ENCODE measurements at places on chromosomes 7 and 10.

DNA sequence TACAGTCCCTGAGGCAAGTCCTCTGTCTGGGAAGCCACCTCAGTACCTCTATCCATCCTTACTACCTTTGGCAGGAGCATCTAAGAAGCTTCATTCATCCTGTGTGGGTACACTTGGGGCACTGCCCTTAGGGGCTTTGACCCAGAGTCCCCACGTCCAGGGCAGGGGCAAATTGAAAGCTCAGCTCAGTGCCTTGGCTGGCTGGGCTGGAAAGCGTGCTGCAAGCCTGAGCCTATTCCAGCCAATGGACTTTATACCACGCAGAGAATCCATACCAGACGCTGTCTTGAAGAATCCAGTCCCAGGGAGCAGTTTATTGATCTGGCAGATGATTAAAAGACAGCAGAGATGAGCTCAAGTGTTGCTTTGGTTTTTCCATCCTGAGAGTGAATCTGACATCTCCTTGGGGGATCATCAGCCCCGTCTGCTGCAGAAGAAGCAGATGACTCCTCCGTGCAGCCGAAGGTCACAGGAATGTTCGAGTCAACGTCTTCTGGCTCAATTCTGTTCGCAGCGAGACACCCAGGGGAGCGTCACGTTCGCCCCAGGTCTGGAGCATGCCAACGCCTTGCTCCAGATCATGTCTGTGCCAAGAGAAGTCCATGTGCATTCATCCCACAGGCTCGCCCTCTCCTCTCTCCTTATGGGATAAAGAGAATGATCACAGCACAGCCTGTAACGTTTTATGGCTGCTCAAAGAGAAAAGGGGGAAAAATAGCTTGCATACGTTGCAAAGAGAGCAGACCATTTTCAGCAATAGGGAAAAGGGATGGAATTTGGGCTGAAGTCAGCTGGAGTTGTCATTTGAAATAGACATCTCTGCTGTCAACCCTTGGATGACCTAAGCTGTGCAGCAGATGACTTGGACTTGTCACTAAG lies 35.8 kb upstream of the LYZL1 start:
- no peak for DNase-seq

DNA sequence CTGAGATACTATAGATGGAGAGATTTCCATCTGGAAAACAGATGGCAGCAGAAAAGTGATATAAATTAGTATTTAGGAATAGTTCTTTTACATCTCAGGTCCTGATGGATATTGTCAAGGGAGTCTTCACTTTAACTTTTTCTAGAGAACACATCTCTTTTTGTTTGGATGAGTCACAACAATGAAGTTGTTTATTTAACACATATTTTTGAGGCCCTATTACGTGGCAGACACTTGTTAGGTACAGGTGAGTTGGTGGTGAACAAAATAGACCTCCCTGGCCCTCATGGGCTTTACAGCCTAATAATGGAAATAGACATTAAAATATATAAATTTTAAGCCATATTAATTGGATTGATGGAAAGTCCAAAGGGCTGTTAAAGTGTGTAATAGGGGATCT lies 168.3 kb downstream of the VTI1A start:
- DNase-seq, result no peak

GRCh38 chr7:64999165-65000004 lies 7.1 kb downstream of the ERV3-1 start:
- no peak for DNase-seq

DNA sequence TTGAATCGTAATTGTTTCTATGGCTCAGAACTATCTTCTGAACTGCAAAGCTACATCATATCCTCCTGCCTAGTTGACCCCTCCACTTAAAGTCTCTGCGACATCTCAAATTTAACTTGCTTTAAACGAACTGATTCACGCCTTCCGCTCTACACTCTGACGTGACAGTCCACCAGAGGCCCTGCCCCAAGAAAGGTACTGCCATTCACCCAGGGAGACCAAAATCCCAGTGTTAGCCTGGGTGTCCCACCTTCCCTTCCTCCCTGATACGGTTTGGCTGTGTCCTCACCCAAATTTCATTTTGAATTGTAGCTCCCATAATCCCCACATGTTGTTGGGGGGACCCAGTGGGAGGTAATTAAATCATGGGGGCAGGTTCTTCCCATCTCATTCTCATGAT lies 90.8 kb downstream of the CPXM2 start:
- DNase-seq, result no peak

GRCh38 chr10:79292891-79293746 lies 54.1 kb upstream of the PPIF start:
- no peak for DNase-seq
